Dermis lymphatic vessel endothelial cell (primary cell): ENCODE measurements at places on chromosomes 6 and 20. TPM values are rescaled to one million over a fixed set of nuclear protein-coding genes. Genes with fewer than 3 reads are reported as not detected.

The TREM2 gene
- not detected in 2 replicates for total RNA-seq

The PTK6 gene
- under 0.01 TPM in 1 of 2 replicates, not detected in the other for total RNA-seq

The ZC3H12D gene
- total RNA-seq, result under 0.01 TPM in 1 of 2 replicates, not detected in the other

The GPR63 gene
- under 0.01 TPM in 2 replicates for total RNA-seq

The SYCP2 gene
- total RNA-seq, result 3.1 TPM in 2 replicates

The LRRC73 gene
- 0.09 and 0.11 TPM in 2 replicates for total RNA-seq
